ENCODE measurements at places on chromosomes 3 and 15.

GRCh38 chr3:124320976-124321375 is 329.1 kb upstream of the ROPN1 start:
- no peak for DNase-seq

DNA sequence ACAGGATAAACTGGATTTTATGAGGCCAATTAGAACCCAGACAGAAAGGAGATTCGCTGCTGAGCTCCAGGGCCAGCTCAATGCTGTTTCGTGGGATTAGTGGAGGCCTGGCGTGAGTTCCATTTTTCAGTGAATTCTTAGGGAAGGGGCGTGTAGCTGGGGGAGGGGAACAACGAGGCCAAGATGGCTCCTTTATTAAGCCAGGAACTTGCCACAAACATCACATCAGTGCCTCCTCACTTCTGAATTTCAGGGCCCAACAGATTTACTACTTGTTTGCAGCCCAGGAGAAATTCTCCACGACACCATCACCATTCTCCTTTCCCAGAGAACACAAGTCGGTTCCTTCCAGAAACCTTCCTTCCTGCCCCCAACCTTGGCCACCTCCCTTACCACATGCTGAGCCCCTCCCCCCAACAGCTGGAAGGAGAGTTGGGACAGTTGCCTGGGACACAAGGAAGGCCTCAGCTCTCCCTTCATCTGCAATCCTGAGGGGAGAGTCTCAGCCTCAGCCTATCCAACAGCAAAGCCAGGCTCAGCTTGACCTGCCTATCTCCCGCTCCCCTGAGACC is 5.8 kb downstream of the IGDCC4 start:
- DNase-seq, result no peak

- DNase-seq, result no peak
Measured at GRCh38 chr15:74398183-74398582, 30.7 kb upstream of the CYP11A1 start.

DNA sequence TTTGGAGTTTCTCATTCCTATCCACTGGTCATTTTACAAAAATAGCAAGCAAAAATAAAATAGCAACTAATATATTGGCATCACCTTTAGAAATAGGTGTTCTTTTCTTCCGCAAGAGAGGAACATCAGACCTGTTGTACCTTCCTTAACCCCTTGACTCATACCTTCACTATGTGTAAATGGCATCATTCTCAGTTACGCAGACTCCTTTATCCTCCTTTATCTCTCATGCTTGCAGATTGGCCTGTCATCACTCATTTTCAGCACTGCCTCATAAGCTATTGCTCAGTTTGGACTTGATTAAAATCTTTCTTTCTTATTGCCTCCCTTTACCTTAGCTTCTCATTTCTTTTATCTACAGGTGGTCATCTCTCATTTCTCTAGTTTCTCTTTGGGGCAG is 21.4 kb downstream of the ARHGEF26 start:
- DNase-seq, result no peak
